Stimulated activated CD8-positive, alpha-beta memory T cell treated with anti-CD3 and anti-CD28 coated beads, Interleukin-15, amount 100 ng/mL, for 24 hours (primary cell): ENCODE measurements at places on chromosomes 12 and 14.

DNA sequence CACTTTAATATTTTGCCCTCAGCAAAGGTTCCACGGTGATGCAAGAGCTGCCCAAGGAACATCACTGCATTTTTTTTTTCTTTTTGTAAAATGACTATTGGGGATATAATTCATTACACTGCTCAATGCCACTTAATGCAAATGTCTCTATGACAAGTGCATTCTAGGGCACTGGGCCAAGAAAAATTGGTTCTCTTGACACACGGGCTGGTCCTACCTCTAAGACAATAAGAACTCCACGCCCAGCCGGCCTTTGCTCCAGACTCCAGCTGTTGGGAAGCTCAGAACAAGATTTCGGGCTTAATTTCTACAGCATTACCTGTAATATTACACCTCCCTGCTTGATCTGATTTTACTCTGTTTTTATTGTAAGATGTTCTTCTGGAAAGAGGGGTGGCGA lies 48.8 kb upstream of the VRK1 start:
- DNase-seq, result no peak

DNA sequence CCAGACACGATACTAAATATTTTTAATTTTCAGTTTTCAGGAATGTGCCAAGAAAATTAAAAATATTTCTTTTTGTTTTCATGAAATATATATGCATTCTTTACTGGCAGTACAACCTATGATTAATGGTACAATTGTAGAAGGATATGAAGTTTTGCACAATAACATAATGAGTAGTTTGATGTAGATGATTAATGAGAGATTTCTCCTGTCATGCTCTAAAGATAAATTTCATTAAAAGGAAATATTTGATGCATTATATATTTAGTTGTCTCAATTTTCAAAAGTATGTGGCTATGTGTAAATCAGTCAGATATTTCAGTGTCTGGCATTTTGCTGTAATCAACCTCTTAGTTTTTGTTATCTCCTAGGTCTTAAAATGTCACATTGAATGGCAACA lies 940.2 kb upstream of the MDGA2 start:
- DNase-seq, result no peak

- no peak for DNase-seq
Observed at GRCh38 chr14:73287071-73287470, 49.8 kb downstream of the PAPLN start.

DNA sequence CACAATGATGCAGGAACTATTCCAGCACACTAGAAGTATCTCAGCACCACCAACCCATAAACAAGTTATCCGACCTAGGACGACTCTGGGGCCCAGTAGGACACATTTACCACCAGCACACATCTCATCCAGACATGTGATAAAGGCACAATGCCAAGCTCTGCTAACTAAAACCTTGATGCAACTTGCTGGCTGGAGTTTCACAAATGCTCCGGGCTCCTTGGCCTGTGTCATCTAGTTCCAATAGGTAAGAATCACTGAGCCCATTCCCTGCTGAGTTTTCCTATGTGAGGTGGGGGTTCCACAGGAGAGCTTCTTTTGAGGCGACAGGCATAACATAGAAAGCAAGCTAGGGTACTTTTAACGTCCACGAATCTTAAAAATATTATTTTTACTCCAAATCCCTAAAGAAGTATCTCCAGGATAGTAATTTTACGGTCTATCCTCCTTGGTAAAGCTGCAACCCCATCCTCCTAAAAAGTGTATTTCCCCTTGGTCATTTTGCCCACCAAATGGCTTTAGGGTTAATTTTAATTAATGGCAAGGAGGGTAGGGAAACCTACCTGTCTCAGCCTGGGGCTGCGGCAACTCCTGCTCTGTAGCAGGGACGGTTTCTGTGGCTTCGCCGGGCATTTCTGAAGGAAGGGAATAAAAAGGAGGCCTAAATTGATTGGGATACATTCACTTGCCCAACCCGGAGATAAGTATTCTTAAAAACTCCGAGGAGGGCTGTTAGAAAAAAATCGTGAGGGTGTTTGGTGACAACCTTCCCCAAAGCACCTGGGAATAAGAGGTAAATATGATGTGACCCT lies 1.0 kb downstream of the NACA start:
- DNase-seq, result no peak

DNA sequence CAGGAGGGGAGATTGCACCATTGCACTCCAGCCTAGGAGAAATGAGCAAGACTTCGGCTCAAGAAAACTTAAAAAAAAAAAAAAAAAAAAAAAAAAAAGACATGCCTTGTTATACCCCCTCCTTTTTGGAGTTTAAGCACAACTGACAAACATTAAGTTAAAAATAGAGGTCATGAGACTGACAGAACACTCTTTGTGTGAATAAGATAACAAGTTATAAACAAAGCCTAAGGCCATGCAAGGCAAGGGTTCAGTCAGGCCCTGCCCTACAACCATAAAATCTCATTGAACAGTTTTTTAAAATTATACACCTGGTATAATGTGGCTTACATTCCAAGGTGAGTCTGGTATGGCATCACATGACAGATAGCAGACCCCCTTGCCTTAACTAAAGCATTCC lies 39.3 kb downstream of the TSPAN19 start:
- no peak for DNase-seq

GRCh38 chr12:82448911-82449578 lies 90.7 kb downstream of the METTL25 start:
- DNase-seq, result no peak

DNA sequence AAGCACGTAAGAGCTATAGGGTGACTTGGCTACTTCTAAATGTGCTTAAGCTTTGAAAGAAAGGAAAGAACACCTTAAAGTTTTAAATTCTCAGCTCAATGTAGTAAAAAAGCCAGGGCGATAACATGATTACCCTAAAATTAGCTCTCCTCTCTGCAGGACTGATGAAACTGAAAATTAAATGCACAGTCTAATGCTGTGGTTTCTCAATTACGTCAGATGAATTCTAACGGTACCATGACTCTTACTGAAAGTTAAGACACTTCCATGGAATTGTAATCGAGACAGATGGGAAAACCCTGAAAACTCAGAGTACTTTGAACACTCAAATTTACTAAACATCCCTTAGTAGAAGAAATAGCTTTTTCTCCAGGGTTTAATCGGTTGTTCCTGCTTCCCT lies 25.9 kb upstream of the PRKD1 start:
- no peak for DNase-seq

GRCh38 chr12:30725739-30726138 lies 29.0 kb downstream of the CAPRIN2 start:
- no peak for DNase-seq

DNA sequence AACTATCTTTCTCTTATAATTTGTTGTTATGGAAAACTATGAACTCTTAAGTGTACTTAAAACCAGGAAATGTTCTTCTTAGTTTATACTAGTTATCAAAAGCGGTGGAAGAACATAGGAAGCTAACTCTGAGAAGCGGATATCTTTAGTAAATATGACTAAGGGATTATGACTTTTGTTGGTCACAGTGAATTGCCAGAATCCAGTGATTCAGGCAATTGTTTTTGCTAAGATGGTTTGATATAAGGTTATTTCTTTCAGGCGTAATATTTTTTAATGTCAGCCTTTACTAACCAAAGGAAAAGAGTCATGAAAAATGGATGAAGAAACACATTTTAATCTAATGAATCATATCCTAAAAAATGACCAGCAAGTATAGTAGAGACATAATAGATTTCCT lies 473.5 kb downstream of the FOXG1 start:
- no peak for DNase-seq

- no peak for DNase-seq
Observed at GRCh38 chr12:112381406-112381882, 787 bp downstream of the HECTD4 start.

DNA sequence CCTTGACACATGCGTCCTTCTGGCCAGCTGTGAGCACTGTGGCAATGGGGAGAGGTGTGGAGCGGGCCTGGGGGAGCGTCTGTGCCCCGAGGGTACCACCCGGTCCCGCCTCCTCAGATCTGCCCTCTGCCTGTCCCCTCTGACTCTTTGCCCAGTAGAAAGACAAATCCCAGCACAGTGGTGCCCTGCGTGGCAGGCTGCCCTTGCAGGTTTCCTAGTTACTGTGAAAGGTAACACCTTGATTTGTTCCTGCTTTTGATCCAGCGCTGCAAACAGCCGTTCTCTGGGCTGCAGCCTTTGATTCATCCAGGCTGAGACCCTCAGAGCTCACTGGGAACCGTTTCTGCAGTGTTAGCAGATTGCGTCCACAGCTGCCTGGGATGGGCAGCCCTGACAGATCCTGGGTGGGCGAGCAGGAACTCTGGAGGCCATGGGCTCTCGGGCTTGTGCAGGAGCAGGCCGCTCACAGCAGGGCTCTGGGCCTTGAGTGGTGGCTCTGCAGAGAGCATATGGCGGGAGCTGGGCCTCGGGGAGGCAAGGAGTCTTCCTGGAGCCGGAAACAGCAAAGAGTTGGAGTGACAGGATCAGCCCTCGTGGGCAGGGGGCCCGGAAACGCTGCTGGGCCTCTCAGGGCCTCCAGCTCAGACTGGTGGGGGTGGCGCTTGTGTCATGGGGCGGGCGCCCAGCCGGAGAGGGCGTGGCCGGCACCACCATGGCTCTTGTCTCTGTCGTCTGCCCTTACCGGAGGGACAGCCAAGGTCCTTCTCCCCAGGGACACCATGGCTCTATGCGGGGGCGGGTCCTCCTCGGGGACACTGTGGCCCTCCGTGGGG lies 16.6 kb downstream of the FBRSL1 start:
- peak; percentile 27 for DNase-seq

- DNase-seq, result no peak
Observed at GRCh38 chr14:73223049-73223448, 14.3 kb upstream of the PAPLN start.

GRCh38 chr12:29159661-29160060 lies 10.6 kb downstream of the FAR2 start:
- DNase-seq, result no peak
